Tibial artery (tissue), 4 donors: ENCODE measurements at places on chromosomes 7 and 10.

- H3K27me3 ChIP-seq: no peaks in the 10 kb centered on the region
- no peak overlapping the region for H3K4me3 ChIP-seq
- H3K36me3 ChIP-seq: no peaks in the 10 kb centered on the region
- no peak for DNase-seq
- H3K4me1 ChIP-seq: no peaks in the 10 kb centered on the region
Measured at GRCh38 chr10:22810643-22811465, 96.5 kb upstream of the PIP4K2A start.

DNA sequence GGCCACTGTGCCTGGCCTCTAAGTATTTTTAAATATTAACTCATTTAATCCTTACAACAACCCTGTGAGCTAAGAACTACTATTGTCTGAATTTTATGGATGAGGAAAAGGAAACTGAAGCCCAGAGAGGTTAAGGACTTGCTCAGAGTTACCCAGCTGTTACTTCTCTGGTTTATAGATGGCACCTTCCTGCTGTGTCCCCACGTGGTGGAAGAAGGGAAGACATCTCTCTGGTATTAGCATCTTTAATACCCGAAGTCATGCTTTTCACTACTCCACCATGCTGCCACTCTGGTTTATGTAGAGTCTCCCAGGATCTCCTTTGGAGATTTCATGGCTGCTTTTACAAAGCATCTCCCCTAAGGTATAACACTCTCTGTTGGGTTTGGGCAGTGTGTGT lies 105.5 kb upstream of the MKLN1 start:
- no peak overlapping the region for H3K4me3 ChIP-seq
- no peak overlapping the region for H3K27ac ChIP-seq
- H3K27me3 ChIP-seq: no peaks in the 10 kb centered on the region

GRCh38 chr7:70655694-70656093 lies 476.2 kb upstream of the GALNT17 start:
- H3K27me3 ChIP-seq: no peaks in the 10 kb centered on the region
- H3K4me3 ChIP-seq: no peak overlapping the region
- no peak overlapping the region for H3K27ac ChIP-seq
- no peak for DNase-seq

DNA sequence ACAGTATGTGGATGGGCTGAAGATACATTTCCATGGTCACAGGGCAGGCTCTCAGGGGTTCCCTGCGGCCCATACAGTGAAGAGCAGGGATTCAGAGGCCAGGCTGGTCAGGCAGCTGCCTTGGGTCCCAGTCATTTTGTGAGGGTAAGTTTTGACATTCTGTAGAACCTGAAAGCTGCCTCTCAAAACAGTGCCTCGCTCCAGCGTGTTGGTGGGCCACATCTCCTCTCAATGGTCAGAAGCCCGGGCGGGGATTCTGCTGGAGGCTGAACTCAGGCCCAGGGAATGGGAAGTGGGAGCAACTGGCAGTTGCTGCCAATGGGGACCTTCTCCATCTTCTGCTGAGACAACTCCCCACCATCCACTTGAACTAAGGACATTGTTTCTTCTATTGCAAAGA lies 190.0 kb downstream of the PTPN20 start:
- no peaks in the 10 kb centered on the region for H3K27me3 ChIP-seq
- H3K27ac ChIP-seq: no peak overlapping the region
- DNase-seq: no peak
- H3K4me3 ChIP-seq: no peak overlapping the region
- H3K36me3 ChIP-seq: no peaks in the 10 kb centered on the region

DNA sequence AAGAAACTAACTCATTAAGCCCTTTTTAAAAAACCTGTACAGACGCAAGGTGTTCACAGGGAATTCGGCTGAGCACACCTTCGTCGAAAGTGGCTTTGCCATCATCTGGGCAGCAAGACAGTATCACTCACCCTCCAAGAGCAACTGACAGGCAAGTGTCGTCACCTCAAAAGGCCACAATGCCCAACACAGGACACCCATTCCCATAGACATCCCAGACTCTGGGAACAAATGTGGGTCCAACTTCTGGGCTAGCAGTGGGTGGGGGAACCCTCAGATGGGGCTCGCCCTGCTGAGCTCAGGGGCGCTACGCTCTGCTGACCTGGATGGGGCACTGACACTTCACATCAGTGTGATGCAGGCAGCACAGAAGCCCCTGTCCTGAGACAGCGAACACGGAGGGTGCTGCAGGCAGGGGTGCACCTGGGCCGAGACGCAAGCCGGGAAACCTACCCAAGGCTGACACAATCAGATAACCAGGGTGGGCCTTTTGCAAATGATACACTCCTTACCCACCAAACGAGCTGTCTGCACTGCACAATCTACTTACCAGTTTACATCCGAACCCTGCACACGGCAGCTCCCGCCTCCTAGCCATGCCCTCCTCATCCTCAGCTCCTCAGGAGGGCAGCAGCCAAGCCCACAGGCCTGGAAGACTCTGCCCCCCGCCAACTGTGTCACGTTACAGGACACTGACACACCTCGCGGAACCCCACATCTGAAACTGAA lies 1.7 kb downstream of the DIP2C start:
- H3K4me3 ChIP-seq: peak overlapping the region; percentile 67
- H3K4me1 ChIP-seq: peaks cover 35% of the 10 kb centered on the region
- H3K27ac ChIP-seq: peak overlapping the region; percentile 94
- no peak for DNase-seq

DNA sequence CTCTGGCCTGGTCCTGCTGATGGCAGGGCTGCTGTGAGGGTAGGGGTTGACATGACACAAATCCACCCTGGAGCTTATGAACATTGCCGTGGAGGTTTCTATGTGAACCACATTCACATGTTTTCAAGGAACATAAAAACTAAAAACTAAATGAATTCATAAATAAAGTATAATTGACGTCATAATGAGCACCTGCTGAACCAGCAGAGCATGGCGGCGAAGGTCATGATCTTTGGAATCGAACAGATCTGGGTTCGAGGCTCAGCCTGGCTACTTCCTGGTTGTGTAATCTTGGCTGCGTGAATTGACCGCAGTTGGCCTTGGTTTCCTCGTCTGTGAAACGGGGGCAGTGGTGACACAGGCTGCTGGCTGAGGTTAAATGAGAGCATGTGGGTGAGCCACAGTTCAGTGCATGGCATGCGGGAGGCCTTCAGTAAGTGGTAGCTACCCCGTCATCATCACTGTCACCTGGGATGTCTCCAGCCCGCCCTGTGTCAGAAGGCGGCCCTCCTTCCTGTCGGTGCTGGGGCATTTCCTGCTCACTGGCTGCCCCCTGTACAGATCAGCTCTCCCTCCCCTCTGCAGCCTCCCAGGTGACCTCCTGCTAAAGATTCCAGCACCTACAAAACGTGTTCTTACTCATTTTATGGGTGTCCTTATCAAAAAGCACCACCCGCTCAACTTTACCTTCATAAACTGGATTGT lies 190.3 kb upstream of the SHH start:
- no peaks in the 10 kb centered on the region for H3K4me1 ChIP-seq
- H3K4me3 ChIP-seq: no peak overlapping the region
- peaks cover 3% of the 10 kb centered on the region for H3K27me3 ChIP-seq
- no peak overlapping the region for H3K27ac ChIP-seq
- no peak for DNase-seq

- no peak overlapping the region for H3K27ac ChIP-seq
- no peaks in the 10 kb centered on the region for H3K27me3 ChIP-seq
- no peaks in the 10 kb centered on the region for H3K4me1 ChIP-seq
- no peaks in the 10 kb centered on the region for H3K36me3 ChIP-seq
Measured at GRCh38 chr7:137642472-137642871, 204.3 kb downstream of the DGKI start.

- no peak for DNase-seq
- no peak overlapping the region for H3K4me3 ChIP-seq
- no peaks in the 10 kb centered on the region for H3K4me1 ChIP-seq
- H3K27me3 ChIP-seq: no peaks in the 10 kb centered on the region
- no peak overlapping the region for H3K27ac ChIP-seq
Measured at GRCh38 chr10:12252882-12253546, 57.0 kb downstream of the CDC123 start.

DNA sequence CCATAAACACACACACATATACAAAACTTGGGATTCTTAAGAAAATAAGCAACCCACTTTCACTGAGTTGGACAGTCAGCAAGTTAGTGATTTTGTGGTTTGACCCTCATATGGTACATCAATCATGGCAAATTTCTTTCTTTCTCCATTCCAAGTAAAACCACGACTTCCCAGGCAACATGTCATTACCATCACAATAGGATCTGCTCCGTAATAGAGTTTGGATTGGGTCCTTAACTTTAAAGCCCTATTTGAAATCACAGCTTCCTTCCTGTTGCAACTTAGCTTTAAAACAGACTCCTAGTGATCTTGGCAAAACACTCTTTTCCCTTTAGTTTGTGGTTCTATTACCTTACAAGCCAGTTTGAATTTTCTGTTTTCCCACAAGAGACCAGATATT lies 483.6 kb downstream of the INHBA start:
- no peak overlapping the region for H3K4me3 ChIP-seq
- no peaks in the 10 kb centered on the region for H3K4me1 ChIP-seq
- no peaks in the 10 kb centered on the region for H3K36me3 ChIP-seq
